ENCODE measurements at places on chromosomes 16 and 17.

- no peak for DNase-seq
Measured at GRCh38 chr16:85446951-85447692, 166.0 kb upstream of the GSE1 start.

- DNase-seq = peak; percentile 37
Measured at GRCh38 chr17:30921544-30922196, at the start of gene ADAP2. TSS of gene ADAP2 (plus strand) at chr17:30921945. CDS start at chr17:30922015, 70 bp downstream.

GRCh38 chr16:5852151-5852550 lies 754.6 kb upstream of the EEF2KMT start:
- no peak for DNase-seq

GRCh38 chr16:60655514-60656153 lies 1380.6 kb downstream of the CDH8 start:
- no peak for DNase-seq

- DNase-seq = no peak
Measured at GRCh38 chr16:11071829-11072228, 127.5 kb downstream of the CLEC16A start.

All from right hindlimb (tissue), 1 donor.